ENCODE measurements at places on chromosomes 7 and 10. TPM values are rescaled to one million over a fixed set of nuclear protein-coding genes. Genes with fewer than 3 reads are reported as not detected.

SPDYE16 gene
- not detected for total RNA-seq

ADRA2A gene
- total RNA-seq = 0.48 TPM

ZNF117 gene
- total RNA-seq = 20.4 TPM

PDGFA gene
- total RNA-seq = 44.5 TPM

OPN1SW gene
- total RNA-seq = not detected

TAS2R41 gene
- total RNA-seq = not detected

GDF10 gene
- not detected for total RNA-seq

IFIT1B gene
- total RNA-seq = not detected

PTPRN2 gene
- total RNA-seq = 13.0 TPM

MYO3A gene
- 0.05 TPM for total RNA-seq

PNLIPRP3 gene
- total RNA-seq = not detected

RALA gene
- 143 TPM for total RNA-seq

ICA1 gene
- total RNA-seq = 43.2 TPM

SH2B2 gene
- total RNA-seq = 5.5 TPM

CPN1 gene
- total RNA-seq = not detected

CALHM1 gene
- not detected for total RNA-seq

FAM25G gene
- total RNA-seq = not detected

PRLHR gene
- total RNA-seq = not detected

CPEB3 gene
- total RNA-seq = 1.6 TPM

CXCL12 gene
- 9.5 TPM for total RNA-seq

STRIP2 gene
- 5.8 TPM for total RNA-seq

CTAGE8 gene
- total RNA-seq = not detected

CLDN4 gene
- total RNA-seq = 0.93 TPM

ATG9B gene
- total RNA-seq = 0.10 TPM

PON1 gene
- not detected for total RNA-seq

PIP gene
- not detected for total RNA-seq

ZNF239 gene
- 2.3 TPM for total RNA-seq

KLF14 gene
- total RNA-seq = not detected

CPA2 gene
- not detected for total RNA-seq

SLC18A3 gene
- not detected for total RNA-seq

GPR85 gene
- total RNA-seq = 0.24 TPM

MLXIPL gene
- total RNA-seq = not detected

BEND7 gene
- 18.3 TPM for total RNA-seq
